ENCODE measurements at places on chromosomes 5 and 9.

- DNase-seq, result no peak
Observed at GRCh38 chr9:116059466-116059865, 94.1 kb upstream of the PAPPA start.

DNA sequence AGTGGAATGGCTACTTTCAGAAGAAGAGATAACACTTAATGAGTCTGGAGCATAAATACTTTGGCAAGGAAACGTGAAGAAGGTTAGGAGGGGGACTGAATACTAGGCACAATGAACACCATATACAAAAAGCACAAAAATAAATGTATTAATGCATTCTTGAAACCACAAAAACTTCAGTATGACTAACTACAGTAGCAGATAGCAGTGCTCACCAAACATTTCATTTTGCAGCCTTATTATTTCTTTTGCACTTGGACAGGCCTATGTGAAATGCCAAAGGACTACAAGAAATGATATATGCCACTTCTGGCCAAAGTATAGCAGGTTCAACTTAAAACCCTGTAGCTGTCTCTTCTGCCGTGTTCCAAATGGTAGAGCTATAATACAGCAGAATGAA lies 26.3 kb downstream of the UBQLN1 start:
- no peak for DNase-seq

DNA sequence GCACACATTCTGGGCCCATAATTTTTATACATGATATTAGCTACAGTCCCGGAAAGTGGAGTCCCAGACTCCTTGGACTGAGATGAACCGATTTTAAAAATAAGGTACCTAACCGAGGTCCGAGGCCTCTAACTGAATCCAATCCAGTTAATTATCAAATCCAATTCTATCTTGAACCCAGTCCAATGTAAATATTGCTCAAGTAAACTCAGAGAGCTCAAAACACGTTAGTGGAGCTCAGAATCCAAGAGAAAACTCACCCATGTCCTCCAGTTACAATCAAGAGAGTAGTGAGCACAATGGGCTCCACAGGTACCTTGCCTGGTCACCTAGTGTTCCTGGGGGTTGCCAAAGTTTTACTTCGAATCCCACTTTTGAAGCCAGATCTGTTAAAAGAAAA lies 37.9 kb upstream of the DIRAS2 start:
- no peak for DNase-seq

DNA sequence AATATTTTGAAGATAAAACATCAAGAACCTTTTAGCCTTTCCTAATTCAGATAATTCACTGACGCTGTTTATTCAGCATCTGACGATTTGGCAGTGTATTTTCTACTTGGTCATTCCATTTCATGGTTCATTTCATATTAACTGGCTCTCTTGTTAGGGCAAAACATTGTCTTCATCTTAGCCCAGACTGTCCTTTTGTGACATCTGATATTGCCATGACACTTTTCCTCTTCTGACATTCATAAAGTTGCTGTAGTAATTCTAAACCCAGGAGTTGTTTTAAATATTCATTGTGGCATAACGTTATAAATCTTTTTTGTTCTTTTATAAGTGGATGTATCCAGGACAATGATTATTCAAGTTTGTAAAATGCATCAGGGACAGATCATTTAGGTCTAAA lies 1.8 kb downstream of the SCAMP1 start:
- no peak for DNase-seq

DNA sequence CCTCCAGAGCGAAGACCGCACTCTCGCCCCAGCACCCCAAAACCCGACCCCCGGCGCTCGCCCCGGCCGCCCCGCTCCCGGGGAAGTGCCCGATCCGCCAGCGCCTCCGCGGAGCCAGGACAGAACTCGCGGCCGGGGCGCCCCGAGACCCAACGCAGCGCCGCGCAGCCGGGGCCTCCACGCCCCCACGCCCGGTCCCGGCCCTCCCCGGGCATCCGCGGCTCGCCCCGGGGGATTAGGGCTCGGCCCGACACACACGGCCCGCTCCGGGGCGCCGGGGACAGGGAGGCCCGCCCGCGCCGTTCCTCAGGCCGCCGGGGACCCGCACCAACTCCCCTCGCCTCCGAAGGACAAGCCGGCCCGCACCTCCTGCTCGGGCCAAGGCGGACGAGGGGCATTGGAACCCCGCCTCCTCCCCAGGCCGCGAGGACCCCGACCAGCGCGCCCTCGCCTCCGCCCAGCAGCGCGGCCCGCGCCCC lies 544 bp downstream of the FNBP1 start:
- no peak for DNase-seq

DNA sequence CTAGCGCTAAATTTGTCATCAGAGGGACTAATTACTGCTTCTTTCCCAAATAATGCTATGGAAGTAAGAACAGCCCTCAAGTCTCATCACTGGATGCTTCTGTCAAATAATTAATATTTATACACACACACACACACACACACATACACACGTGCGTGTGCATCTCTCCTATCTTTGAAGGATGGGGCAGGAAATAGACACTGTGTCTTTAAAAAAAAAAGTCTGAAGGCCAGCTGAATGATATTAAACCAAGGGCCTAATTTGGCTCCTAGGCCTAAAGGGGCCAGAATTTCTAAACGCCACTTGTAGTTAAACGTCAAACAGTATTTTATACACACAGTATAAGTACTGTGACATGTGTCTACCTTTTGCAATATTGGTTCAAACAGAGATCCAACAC lies 3.3 kb downstream of the SLF1 start:
- DNase-seq, result no peak

- DNase-seq, result no peak
Observed at GRCh38 chr5:53930457-53930856, 370.0 kb downstream of the NDUFS4 start.

DNA sequence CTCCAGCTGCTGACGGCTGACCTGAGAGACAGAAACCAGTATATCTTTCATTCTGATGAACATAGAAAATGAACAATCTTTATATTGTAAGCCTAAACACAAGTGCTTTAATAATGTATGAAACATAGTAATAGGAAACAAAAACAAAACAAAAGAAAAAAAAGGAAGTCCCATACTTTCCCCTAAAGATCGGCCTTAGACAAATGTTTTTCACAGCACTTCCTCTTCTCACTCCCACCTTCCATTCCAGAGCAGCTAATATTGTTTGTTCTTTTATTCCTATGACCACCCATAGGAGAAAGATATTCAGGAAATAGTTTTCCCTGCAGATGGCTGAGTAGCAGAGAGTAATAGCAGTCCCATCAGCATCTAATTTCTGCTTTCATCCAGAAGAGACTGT lies 194.4 kb upstream of the SLC27A6 start:
- DNase-seq, result no peak

- DNase-seq, result no peak
Observed at GRCh38 chr5:67082941-67083340, 113.7 kb downstream of the CD180 start.

DNA sequence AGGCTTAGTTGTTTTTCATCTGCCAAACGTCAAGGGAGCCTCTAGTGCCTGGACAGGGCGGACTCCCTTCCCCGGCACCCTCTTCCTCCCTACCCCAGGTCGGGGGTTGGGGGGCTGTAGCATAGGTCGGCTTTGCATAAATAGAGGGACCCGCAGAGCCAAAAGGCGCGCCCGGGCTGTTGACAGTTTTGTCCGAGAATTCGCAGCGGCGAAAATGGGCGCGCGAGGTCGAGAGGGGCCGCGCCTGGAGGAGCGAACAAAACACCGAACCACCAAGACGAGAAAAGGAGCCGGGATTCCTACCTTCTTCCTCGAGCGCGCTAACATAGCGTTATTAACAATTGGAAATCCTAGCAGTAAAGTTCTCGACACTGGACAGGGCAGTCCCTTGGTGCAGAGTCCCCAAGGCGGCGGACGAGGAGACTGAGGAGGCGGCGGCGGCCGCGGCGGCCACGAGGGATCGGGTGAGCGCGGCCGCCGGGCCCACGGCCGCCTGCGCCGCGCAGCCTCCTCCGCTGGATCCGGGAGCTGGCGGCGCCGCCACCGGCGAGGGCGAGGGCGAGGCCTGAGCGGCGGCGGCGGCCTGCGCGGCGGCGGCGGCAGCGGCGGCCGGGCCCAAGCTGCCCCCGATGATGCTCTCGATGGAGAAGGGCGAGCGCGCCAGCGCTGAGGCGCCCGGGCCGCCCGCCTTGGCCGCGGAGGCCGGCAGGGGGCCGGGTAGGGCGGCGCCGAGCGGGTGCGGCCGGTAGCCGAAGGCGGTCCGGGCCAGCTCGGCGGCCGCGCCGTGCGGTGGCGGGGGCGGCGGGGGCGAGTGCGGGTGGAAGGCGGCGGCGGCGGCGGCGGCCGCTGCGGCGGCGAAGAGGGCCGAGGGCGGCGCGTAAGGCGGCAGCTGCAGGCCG lies 1.7 kb downstream of the FOXD1 start:
- DNase-seq, result no peak

- DNase-seq, result no peak
Observed at GRCh38 chr5:73242735-73243134, 69.7 kb downstream of the TMEM174 start.

DNA sequence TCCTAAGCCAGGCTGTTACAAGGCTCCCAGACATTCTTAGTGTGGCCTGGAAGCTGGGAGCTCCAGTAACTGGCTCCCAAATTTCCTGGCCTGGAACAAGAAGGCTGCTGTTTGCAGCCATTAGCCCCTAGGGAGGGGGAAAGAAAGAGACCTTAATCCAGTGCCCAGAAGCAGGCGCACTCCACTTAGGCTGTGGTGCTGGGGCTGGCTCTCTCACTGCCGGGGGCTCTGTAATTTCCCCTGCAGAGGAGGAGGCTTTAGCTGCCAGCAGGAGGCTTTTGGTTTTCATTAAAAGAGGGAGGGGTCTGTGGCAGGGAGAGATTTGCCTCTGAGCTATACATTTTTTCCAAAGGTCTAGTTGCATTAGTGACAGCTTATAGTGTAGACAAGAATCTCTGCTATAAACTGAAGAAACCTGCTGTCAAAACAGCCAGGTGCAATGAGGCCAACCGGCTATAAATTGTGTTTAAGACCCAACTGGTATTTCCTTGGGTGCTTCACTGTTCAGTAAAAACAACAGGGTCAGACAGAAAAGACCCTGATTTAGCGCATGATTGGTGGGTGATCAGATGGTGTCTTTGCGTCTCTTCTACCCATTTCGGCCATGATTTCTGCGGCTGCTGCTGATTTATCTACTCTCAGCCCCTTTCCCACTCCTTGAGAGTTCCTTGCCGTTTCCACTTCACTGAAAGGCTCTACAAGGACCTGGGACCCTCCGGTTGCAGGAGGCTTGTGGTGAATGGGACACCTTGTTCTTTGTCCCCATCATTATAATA lies 254.6 kb downstream of the AOPEP start:
- DNase-seq, result no peak

DNA sequence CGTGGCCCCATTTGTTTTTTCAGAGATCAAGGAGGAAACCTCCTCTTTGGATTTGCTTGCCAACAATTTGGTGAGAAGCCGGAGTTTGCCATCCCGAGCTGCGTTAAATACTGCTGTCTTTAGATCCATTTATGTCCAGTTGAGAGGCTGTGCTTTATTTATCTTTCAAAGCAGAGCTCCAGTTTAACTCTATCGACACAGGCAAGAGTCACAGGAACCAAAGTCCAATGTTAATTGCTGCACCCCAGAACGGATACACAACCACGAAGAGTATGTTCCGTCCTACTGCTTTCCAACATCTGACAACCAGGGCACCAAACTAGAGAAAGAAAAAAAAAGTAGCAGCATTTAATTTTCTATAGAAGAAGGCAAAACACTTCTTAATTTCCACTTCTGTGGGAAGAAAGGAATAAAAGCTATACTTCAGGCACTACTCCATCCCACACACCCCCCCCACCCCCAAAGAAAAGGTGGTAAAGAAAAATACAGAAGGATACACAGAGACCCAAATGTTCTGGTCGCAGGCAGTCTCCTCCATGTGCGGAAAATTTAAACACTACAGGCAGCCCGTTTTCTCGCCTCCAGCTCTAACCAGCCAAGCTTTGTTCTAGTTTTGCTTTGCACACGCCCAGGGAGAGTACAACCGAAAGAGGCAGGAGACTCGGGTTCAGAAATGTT lies 1.1 kb downstream of the FEM1C start:
- DNase-seq, result peak; percentile 21

DNA sequence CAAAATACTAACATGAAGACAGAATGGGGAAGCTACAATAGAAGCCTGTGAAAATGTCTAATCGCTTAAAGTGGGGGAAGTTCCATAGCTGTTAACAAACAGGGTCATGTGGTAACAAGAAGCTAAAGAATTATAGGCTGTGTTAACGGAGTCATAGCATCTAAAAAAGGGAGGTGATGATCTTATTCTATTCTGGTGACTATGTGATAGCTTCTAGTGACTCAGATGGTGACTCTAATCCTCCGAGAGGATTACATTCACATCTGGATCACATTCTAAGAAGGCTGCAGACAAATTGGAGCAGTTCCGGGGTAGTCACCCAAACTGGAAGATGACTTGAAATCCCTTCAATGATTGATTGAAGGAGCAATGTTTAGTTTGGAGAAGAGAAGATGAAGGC lies 142.1 kb downstream of the LIFR start:
- no peak for DNase-seq

DNA sequence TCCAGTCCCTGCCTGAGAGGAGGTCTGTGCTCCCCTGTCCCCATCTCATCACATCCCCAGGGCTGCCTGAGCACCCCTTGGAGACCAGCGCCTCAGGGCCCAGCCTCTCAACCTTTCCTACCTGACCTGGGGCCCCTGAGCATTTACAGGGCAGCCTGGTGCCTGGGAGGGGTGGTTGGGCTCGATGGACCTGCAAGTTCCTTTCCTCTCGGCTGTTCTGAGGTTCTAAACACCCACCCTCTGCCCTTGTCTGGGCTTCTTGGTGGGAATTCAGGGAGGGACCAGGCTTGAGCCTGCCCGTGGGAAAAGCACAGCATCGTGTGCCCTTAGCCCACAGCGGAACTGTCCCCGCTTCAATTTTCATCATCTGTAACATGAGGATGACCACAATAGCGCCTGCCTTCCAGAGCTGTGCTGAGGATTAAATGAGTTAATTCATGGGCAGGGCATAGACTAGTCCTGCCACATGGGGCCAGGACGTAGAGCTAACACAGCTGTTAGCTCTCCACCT lies 91.0 kb upstream of the SH3PXD2B start:
- DNase-seq, result no peak

GRCh38 chr5:151123897-151124751 lies 33.5 kb downstream of the ANXA6 start:
- peak; percentile 59 for DNase-seq

DNA sequence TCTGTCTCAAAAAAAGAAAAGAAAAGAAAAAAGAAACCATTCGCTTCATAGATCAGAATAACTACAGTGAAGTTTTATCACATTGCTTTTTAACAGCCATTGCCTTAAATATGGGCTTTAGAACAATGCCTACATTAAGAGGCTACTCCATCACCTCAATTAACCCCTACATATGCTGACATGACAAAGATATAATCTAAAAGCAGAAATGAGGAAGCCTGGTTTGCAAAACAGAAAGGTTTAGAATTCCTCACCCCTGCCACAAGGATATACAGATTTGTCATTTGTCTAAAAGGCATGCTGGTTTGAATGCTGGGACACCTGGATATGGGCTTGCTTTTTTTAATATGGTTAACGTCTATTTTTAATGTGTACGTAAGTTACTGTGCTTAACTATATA lies 1353.0 kb upstream of the C9orf72 start:
- DNase-seq, result no peak

GRCh38 chr9:131180454-131180853 lies 55.1 kb downstream of the NUP214 start:
- peak; percentile 93 for DNase-seq
